Natural killer cell (primary cell): ENCODE measurements at places on chromosomes 5 and 9. TPM values are rescaled to one million over a fixed set of nuclear protein-coding genes. Genes with fewer than 3 reads are reported as not detected.

Gene TYRP1
- not detected for total RNA-seq

Gene MSH3
- 17.1 TPM for total RNA-seq

Gene RPS14
- total RNA-seq, result 1,744 TPM

- H3K4me1 ChIP-seq, result no peaks in the 10 kb centered on the region
- H3K27ac ChIP-seq, result no peak overlapping the region
- no peak overlapping the region for H3K4me3 ChIP-seq
Observed at GRCh38 chr5:57692582-57693487, 210.2 kb upstream of the ACTBL2 start.

- DNase-seq, result peak; percentile 21
- H3K27me3 ChIP-seq, result no peaks in the 10 kb centered on the region
- peaks cover 13% of the 10 kb centered on the region for H3K4me1 ChIP-seq
- no peaks in the 10 kb centered on the region for H3K36me3 ChIP-seq
- H3K27ac ChIP-seq, result no peak overlapping the region
- H3K4me3 ChIP-seq, result no peak overlapping the region
Observed at GRCh38 chr5:159478950-159479349, 148.7 kb upstream of the IL12B start.

DNA sequence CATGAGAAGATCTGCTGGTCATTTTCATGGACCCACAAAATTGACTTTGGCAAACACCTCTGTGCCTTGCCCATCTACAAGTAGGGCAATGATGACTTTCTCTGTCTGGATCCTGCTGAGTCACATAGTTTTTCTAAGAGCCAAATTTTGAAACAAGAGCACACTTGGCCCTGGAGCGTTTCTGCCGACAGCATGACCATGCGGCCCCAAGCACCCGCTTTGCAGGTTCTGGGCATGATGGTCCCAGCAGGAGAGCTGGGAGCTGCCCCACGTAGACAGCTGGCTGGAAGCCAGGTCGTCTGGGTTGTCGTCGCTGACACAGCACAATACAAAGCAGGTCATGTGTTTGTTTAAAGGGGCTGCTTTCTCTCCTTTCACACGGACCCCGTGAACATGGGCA lies 159.8 kb downstream of the SYK start:
- H3K36me3 ChIP-seq, result no peaks in the 10 kb centered on the region
- no peak for DNase-seq
- H3K27me3 ChIP-seq, result no peaks in the 10 kb centered on the region
- no peak overlapping the region for H3K4me3 ChIP-seq

DNA sequence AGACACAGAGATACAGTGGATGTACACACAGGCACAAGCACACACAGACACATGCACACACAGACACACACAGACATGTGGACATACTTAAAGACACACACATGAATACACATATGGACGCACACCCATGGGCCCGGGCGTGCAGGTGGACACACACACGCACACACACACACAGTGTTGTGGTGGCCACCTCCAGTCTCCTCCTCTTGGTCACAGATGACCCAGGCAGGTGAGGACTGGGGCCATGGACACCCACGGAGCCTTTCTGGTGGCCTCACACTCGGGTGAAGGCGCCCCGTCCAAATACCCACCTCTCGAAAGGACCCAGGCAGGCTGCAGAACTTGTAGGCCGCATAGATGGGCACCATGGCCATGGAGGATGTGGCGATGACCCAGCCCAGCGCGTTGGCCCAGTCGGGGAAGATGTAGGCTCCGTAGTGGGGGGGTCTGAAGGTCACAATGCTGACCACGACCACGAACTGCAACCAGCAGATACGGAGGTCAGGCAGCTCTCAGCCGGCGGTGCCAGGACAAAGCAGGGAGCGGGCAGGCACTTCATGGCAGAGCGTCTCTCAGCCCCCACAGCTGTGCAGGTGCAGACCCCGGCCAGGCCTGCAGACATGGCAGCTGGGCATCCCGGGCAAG lies 42.5 kb downstream of the SLC6A3 start:
- no peak for DNase-seq
- H3K4me1 ChIP-seq, result no peaks in the 10 kb centered on the region
- no peaks in the 10 kb centered on the region for H3K36me3 ChIP-seq
- H3K27me3 ChIP-seq, result no peaks in the 10 kb centered on the region

- no peak overlapping the region for H3K27ac ChIP-seq
- no peaks in the 10 kb centered on the region for H3K36me3 ChIP-seq
- H3K4me3 ChIP-seq, result no peak overlapping the region
- DNase-seq, result no peak
- H3K4me1 ChIP-seq, result no peaks in the 10 kb centered on the region
Observed at GRCh38 chr5:171593976-171594375, 174.5 kb downstream of the FGF18 start.

DNA sequence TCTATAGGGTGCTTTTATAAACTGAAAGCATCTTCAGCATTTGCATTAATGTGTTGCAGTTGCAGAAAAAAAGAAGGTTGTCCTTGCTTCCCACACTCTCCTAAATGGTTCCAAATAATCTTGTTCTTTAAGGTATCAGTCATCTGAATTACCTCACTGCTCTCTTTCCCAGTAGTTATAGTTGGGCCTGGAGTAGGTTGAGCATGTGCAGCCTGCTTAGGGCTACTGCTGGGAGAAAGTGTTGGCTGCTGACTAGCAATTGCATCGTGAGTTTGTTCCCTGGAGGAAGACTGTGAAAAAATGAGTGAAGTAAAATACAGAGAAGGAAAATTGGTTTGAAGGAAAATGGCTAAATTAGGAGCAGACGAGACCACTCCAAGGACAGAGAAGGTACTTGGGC lies 74.5 kb downstream of the PRR16 start:
- no peaks in the 10 kb centered on the region for H3K4me1 ChIP-seq
- no peak overlapping the region for H3K4me3 ChIP-seq
- H3K27me3 ChIP-seq, result no peaks in the 10 kb centered on the region
- H3K36me3 ChIP-seq, result no peaks in the 10 kb centered on the region

DNA sequence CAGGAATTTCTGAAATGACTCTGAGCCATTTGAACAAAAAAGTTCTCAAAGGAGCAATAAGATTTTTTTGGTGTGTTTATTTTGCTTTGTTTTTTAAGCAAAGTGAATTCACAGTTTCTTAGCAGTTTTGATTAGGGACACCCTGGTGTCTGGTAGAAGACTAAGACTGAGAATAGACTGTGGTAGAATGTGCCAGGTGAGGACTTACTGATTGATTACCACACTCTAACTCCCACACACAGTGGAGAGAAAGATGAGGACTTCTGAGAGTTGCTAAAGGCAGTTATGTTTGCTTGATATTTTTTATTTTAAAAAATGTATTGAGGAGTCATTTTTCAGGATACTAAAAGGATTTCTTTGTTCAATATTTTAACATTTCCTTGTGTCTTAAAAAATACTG lies 175.1 kb downstream of the CD180 start:
- no peaks in the 10 kb centered on the region for H3K27me3 ChIP-seq
- H3K27ac ChIP-seq, result no peak overlapping the region
- H3K4me1 ChIP-seq, result no peaks in the 10 kb centered on the region
- no peak overlapping the region for H3K4me3 ChIP-seq

- DNase-seq, result no peak
- H3K4me1 ChIP-seq, result no peaks in the 10 kb centered on the region
- H3K27me3 ChIP-seq, result no peaks in the 10 kb centered on the region
- H3K27ac ChIP-seq, result no peak overlapping the region
Observed at GRCh38 chr5:7904170-7904569, 35.2 kb downstream of the MTRR start.
